ENCODE measurements at places on chromosomes 1 and 21.
A peak's percentile ranks its signal among the peaks of the same experiment; 100 is the strongest.

DNA sequence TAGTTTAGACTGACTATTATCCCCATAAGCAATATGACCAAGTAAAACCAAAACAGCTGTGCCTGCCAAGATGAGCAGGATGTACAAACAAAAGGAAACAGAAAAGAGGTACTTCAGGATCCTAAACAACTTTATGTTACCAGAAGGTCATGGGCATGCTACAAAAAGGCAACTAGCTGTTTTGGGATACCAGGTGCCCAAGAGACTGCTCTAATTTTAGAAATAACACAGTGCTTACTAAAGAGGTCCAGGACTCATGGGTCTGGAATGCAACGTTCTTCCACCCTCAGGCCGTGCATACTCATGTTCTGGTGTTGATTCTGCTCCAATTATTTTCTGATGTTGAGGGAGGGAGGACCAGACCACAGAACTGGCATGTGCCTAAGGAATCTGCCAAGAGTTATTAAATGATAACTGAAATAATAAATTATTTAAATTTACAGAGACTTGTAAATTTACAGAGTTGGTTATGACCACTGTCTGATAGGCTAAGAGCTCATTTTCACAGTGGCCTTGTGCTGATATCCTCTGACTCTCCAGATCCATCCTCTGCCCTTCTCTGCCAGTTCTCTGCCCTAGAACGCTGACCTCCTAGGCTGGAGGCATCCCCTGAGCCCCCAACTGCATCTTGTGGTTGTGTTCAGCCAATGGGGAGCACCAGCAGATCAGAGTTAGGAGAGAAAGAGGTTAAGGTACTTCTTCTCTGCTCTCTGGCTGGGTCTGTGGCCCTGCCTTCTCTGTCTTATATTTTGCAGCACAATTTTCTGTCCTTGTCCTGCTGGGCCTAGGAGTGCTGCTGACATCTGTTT is 37.7 kb upstream of the BCL10 start:
- no peak for DNase-seq

- no peak for DNase-seq
Observed at GRCh38 chr21:45145146-45145545, 70.8 kb downstream of the ADARB1 start.

- no peak for DNase-seq
Observed at GRCh38 chr1:155455588-155456195, 106.9 kb downstream of the ASH1L start.

DNA sequence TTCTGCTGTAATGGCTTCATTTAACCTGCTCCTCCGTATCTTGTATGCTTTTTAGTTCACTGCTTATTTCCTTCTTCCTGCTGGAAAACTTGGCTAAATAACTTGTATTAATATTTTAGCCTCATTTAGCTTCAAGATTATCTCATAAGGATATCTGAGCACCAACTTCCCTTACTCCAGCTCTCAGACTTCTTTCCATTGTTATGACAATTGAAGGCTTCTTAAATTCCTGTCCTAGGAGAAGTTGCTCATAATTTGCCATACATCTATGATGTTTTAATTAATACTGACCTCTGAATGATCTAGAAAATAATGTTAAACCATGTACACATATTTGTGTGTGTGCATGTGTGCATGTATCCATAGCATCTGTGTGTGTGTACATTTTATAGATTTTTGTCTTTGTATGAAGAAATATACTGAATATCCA is 1524.4 kb upstream of the TPTE start:
- DNase-seq = no peak

- DNase-seq = no peak
Observed at GRCh38 chr1:31227891-31228568, 11.7 kb downstream of the NKAIN1 start.

DNA sequence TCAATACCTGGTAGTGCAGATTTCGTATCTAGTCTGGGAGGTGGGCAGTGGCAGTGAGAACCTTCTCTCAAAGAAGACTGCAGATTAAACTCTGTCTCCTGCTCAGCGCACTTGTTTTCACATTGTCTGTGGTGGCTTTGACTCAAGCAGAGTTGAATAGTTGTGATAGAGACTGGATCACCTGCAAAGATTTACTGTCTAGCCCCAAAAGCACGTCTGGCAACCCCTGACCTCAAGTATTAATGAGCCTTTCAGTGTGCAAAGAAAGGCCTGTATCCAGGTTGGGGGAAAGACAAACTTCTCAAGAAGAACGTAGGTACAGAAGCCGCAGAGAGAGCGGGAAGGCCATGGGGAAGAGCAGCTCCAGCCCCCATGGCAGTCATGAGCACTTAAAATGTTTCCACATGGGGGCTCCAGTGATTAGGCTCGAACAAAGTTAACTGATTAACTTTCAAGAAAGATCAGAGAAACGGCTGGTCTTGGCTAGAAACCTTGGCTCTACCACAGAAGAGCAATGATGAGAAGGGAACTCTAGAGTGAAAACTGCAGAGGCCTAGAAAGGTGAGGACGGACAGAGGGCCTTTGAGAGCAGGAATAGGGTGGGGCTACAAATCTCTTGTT is 15.2 kb downstream of the HENMT1 start:
- no peak for DNase-seq

DNA sequence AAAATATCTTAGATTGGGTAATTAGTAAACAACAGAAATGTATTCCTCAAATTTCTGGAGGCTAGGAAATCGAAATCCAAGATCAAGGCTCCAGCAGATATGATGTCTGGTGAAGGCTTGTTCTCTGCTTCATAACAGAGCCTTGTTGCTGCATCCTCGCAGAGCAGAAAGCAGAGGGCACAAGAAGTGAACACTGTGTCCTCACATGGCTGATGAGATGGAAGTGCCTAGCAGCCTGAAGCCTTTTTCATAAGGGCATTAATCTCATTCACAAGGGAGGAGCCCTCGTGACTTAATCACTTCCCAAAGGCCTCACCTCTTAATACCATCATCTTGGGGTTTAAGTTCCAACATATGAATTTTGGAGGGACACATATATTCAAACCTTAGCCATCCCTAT is 77.2 kb upstream of the FOXD3 start:
- DNase-seq = no peak

- no peak for DNase-seq
Observed at GRCh38 chr1:118878661-118879060, 109.5 kb downstream of the TBX15 start.

GRCh38 chr1:21703318-21703963 is 34.3 kb upstream of the RAP1GAP start:
- no peak for DNase-seq

- peak; percentile 31 for DNase-seq
Observed at GRCh38 chr1:155989242-155990004, 11.1 kb upstream of the ARHGEF2 start.

DNA sequence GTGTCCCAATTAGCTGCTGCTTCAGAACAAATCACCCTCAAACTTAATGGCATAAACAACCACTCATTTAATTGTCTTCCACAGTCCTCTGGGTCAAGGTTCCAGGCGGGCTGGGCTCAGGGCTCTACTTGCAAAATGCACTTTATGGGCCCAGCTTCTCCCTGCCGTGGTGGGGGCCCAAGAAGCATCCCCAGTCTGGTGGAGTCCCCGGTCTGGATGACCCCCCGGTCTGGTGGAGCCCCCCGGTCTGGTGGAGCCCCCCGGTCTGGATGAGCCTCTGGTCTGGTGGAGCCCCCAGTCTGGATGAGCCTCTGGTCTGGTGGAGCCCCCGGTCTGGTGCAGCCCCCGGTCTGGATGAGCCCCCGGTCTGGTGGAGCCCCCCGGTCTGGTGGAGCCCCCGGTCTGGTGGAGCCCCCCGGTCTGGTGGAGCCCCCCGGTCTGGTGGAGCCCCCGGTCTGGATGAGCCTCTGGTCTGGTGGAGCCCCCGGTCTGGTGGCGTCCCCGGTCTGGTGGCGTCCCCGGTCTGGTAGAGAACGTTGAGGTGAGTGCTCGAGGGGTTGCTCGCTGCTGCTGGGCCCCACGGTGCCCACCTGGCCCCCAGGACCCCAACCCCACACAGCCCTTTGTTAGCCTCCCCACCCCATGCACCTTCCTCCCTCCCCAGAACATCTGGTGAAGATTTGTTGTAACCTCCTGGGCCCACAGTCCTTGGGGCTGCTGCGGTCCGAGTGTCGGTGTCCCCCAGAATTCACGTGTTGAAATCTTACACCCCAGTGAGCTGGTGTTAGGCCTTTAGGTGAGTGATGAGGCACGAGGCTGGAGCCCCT is 33.8 kb downstream of the POFUT2 start:
- no peak for DNase-seq

- no peak for DNase-seq
Observed at GRCh38 chr1:29903548-29904166, 667.3 kb downstream of the PTPRU start.

DNA sequence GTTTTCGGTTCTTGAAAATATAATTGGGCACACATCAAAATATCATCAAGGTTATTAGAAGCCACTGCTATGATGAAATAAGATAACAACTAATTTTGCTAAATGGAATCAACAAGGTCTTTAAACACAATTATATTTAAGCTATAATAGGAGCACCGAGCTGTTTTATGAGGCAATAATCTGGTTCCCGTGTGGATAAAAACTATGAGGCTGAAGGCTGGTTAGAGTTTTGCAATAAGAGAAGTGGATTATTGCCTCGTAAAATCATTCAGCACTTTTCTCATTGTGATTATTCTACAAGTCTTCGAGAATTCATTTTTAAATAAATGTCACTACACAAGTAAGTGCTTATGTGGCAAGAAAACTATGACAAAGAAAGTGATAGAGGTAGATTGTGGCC is 975.7 kb upstream of the ADGRL2 start:
- no peak for DNase-seq

- no peak for DNase-seq
Observed at GRCh38 chr1:110433803-110434202, 17.1 kb upstream of the PROK1 start.

- no peak for DNase-seq
Observed at GRCh38 chr1:48681476-48682305, 95.0 kb downstream of the BEND5 start.

DNA sequence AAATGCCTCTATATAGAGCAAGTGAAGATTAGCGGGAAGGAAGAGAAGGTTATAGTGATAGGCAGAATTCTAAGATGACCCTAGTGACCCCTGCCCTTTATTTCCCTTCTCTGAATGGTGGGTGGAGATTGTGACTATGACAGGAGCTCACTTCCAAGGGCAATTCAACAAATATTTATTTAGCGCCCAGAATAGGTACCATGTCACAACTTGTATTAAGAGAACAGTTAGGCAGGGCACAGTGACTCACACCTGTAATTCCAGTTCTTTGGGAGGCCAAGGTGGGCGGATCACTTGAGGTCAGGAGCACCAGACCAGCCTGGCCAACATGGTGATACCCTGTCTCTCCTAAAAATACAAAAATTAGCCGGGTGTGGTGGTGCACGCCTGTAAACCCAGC is 236.0 kb upstream of the POGK start:
- no peak for DNase-seq

DNA sequence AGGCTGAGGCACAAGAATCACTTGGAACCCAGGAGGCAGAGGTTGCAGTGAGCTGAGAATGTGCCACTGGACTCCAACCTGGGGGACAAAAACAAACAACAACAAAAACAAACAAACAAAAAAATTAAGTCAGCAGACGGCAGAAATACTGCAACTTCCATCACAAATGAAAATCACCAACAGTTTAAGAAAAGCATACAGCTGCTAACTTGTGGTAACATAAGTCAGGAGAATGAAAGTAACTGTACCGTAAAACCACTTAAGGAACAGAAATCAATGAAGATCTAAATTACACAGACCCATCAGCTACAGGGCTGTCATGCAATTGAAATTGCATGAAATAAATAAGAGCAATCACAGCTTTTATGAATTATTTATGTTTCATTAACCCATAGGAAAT is 25.0 kb downstream of the MCOLN2 start:
- no peak for DNase-seq

DNA sequence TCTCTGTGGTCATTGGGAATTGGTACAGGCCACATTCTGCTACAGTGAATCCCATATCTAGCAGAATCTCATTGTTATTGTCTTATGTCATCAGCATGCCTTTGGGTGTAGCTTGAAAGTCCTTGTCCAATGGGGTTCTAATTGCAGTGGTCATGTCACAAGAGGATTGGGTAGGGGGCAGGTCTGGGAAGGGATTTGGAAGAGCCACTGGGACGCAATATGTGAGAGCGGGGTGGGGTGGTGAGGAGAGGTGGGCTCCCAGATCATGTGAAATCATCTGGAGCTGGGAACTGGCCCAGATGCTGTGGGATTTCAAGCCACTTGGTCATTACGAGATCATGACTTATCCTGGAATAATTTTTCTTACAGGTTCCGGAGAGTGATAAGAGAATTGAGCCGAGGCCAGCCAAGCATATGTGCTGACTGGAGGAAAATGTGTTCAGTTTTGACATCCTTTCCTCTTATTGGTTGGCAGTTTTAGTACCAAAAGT is 16.3 kb downstream of the CNIH3 start:
- no peak for DNase-seq

DNA sequence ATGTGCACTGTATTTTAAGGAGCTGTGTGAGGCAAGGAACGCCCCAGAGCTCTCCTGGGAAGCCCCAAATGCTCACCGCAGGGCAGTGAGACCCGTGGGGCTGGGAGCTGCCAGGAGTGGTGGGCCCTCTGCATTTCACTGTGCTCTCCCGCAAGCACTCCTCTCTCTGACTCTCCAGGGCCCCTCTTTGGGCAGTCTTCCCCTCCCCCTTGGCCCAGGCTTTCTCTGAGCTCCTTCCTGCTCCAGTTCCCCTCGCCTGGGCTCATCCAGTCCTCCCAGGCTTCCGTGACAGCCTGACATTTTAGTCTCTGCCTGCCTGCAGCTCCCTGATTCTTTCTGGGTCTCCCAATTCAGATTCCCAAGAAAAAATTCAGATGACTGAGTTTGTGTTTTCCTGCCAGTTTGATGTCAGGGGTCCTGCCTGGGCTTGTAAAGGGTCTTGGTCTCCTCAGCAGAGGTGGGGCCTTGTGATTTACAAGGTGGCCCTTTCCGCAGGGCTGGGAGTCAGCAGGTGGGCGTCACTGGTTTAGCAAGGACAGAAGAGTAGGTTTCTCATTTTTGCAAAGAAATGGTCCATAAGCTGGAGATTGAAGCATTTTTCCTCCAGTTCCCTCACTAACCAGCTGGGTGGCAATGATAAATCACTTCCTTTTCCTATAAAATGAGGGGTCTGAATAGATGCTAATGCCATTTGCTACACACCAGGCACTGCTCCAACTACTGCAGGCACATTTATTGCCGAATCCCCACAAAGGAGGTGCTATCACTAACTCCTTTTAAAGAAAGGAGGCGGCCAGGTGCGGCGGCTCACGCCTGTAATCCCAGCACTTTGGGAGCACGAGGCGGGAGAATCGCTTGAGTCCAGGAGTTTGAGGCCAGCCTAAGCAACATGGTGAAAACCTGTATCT is 1.9 kb upstream of the CA6 start:
- DNase-seq = no peak

GRCh38 chr21:21101911-21102310 is 103.7 kb downstream of the NCAM2 start:
- DNase-seq = peak; percentile 81

- DNase-seq = no peak
Observed at GRCh38 chr1:235339746-235340145, 11.4 kb downstream of the GGPS1 start.

GRCh38 chr21:40436261-40436660 is 410.7 kb downstream of the DSCAM start:
- DNase-seq = no peak

- DNase-seq = no peak
Observed at GRCh38 chr1:69587391-69587790, 19.7 kb downstream of the LRRC7 start.
